NCI-H1417 treated with DMSO at 0.1 percent for 48 hours (cell line): ENCODE measurements at places on chromosomes 12 and 14.

DNA sequence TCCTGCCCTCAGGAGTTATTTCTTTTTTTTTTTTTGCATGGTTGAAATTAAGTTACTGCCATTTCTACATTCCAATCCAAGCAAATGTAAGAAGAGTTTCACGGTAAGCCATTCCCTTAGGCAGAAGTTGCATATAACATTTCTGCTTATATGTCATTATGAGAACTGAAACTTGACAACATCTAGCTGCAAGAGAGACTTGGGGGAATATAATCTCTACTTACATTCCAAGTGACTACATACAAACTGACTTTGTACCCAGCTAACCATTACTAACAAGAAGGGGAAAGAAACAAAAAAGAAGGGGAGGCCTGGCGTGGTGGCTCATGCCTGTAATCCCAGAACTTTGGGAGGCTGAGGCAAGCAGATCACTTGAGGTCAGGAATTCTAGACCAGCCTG is 7.3 kb upstream of the RESF1 start:
- DNase-seq, result no peak

- no peak for DNase-seq
These were observed 13.6 kb downstream of the RPS6KL1 start for GRCh38 chr14:74909501-74909900.

DNA sequence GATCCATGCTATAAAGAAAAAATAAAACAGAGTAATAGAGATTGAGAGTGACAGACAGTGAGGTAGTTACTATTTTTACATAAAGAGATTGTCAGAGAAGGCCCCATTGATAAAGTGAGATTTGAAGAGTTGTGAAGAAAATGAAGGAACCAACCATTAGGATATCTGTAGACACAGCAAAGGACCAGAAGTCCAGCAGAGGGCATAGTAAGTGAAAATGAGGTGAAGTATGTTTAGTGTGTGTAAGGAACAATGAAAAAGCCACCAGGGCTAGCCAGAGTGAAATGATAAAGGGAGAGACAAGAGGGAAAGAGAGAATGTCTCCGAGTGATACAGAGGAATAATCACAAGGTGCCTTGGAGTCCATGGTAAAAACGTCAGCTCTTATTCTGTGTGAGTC is 411.0 kb downstream of the NELL2 start:
- no peak for DNase-seq

GRCh38 chr12:76549131-76549530 is 10.4 kb downstream of the OSBPL8 start:
- no peak for DNase-seq

- no peak for DNase-seq
These were observed 55.6 kb upstream of the PTHLH start for GRCh38 chr12:28027947-28028724.

DNA sequence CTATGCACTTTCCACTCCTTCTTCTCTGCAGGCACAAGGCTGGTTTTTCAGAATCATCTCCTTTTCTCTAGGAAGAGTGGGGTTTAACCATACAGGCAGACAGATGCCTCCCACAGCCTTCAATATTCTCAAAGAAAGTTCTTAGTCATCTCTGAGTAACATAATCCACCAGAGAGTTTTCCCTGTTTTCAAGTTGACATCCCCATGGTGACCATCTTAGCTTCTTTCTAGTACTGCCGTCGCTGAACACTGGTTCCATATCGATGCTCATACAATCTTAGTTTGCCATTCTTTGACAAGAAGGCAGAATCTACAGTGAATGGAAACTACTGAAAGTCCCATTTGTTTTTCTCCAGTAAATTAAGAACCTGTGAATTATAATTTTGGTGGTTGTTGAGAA is 28.6 kb downstream of the TPH2 start:
- DNase-seq, result no peak

DNA sequence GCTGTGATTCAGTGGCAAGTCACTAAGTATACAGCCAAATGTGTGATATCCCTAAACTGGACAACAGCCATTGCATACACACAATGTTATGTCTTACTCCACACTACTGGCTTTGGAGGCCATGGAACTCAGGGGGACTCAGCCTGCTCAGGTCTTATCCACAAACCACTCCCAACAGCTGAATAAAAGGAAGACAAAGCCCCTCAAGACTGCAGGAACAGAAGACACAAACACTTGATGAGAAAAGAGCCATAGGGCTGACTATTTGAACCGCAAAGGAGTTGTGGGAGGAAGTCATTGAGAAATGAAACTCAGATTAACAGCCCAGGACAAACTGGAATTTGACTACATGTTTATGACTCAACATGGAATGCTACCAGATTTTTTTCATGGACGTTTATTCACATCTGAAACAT is 40.9 kb downstream of the PTGER2 start:
- no peak for DNase-seq

DNA sequence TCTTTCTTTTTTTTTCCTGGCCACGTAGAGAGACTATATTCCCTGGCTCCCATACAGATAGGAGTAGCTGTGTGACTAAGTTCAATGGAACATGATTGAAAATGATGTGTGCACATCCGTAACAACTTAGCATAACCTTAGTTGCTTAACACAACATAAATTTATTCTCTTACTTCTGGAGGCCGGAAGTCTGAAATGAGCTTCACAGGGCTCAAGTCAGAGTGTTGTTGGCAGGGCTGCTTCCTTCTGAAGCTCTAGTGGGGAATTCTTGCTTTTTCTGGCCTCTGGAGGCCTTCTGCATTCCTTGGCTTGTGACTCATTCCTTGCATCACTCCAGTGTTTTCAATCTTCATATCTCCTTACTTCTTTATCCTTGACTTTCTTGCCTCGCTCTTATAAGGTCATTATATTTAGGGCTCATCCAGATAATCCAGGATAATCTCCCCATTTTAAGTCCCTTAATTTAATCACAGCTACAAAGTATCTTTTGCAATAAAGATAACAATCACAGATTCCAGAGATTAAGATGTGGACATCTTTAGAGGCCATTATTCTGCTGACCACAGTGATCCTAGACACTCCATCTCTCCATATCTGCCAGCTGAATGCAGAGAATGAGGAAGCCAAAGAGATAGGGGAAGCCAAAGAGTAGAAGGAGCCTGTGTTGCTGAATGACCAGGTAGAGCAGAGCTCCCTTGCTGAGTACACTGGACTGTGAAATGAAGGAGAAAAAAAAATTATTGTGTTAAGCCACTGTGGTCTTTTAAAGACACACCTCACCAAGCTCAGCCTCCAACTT is 21.0 kb upstream of the SNX6 start:
- no peak for DNase-seq

GRCh38 chr12:84174115-84174514 is 738.5 kb downstream of the SLC6A15 start:
- no peak for DNase-seq

- DNase-seq, result no peak
These were observed 13.7 kb downstream of the MYBPC1 start for GRCh38 chr12:101608301-101609133.

DNA sequence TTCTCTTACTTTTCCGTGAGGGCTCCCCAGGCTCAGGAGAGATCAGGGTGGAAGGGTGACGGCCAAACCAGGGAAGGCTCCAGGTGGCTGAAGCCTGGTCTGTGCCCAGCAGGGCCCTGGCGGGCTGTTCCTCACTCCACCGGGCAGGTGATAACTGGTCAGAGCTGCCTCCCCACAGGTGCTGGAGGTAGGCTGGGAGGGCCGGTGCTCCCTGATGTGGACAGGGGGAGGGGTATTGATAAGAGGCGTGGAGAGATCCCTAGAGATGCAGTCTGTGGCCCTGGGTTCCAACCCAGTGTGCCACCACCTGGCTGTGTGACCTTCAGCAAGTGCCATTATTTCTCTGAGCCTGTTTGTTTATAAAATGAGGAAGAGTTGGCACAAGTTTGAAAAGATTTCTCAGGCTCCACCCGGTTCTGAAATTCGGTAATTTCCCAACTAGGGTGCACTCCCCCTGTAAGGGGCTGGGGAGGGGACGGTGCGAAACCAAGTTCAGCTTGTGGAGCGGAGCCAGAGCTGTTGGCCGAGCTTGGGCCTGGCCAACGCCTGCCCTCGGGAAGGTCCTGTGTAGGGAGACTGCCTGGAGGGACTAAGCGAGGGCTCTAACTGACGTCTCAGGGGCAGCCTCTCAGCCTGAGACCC is 1.0 kb upstream of the NR4A1 start:
- no peak for DNase-seq

DNA sequence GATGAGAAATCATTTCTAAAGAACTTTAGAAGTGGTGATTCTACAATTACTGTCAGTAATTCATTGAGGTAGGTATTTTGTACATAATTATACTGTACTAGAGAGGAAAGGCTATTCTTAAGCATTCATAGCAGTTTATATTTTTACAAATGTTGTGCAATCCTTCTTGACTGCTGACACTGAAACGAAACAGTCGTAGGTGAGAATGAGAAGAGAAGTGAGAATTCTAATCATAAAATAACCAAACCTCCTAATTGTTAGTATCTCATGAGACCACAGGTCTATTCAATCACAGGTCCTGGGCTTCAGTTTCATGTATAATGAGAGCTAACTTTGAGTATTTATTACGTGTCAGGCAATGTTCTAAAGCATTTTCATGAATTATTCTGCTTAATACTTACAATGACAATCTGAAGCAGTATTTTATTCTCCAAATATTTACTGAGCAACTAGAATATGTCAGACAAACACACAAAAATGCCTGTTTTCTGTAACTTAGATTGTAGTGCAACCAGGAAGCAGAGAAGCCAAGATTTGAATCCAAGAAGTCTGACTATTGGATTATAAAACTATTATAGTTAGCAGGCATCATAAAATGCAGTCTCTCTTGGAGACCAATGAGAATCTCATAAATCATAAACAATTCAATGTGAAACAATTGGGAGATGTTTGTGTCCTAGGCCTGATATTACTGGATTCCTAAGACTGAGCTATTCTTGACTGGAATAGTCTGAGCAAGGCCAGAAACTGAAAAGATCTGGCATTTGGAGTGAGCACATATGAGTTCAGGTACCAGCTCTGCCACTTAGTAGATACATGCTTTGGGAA is 24.3 kb downstream of the RERG start:
- no peak for DNase-seq

DNA sequence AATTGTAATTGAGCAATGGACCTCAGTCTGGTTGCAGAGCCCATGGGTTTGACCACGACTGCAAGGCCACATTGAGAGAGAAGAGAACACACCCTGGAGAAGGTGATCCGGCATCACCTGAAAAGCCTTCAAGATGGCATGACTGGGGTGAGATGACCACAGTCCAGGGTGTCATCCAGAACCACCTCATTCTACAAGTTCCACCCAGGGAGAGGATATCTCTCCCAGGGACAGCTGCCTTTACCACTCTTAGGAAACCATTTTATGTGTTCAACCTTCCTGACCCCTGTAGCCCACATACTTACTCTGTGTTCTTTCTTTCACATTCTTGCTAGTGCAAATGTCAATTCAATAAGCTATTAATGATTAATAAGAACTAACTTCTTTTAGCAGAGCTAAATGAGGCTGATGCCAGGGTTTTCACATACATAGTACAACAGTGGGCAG is 43.4 kb upstream of the CPM start:
- DNase-seq, result no peak

DNA sequence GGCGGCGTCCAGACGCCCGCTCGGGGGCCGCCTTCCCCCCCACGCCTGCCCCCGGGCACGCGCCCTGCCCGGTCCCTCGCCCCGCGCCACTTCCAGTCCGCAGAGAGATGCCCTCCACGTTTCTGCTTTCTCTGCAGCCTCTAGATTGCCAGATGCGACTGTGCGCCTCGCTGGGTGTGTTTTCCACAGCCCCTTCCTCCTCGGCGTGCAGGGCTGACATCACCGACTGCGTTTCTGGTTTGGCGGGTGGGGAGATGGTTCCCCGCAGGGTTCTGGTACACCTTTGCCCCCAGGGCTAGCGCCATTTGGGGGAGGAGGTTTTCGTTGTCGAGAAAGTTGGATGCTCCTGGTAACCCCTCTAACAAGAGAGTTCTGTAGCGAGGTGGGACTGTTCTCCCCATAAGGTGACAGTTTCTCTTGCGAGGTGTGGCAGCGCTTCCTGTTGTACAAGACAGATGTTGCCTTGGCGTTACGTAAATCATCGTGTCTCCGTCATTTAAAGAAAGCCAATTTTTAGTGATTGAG is 1.5 kb downstream of the CALM1 start:
- DNase-seq, result no peak

DNA sequence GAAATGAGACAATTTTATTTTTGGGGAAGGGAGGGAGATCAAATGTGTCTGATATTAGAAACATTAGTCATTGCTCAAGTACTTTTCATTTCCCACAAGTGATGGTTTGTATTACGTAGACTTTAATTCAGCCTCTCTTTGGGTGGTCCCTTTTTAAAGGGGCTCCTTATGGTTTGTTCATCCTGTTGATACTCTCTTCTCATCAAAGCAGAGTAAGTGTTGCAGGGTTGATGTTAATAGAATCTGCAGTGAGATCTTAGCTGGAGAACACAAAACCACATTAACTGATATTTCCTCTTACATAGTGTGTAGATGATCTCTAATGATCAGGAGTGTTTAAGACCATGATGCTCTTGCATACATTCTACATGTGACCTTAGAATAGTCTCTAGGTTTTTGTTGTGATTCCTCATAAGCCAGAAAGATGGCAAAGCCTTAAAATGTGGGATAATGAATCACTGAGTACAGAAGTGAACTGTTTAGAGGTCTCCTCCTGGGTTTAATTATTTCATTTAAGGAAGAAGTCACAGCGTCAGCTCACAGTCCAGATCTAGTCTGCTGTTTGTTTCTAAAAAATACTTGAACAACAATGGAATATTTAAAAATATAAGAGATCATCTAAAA is 87.4 kb upstream of the PTPRR start:
- no peak for DNase-seq

- DNase-seq, result no peak
These were observed 128.6 kb downstream of the MED13L start for GRCh38 chr12:116148844-116149243.

- DNase-seq, result no peak
These were observed 18.6 kb upstream of the CCDC198 start for GRCh38 chr14:57512220-57512619.

GRCh38 chr14:90700933-90701776 is 115.1 kb downstream of the TTC7B start:
- no peak for DNase-seq

GRCh38 chr12:75041472-75041871 is 168.2 kb downstream of the KCNC2 start:
- no peak for DNase-seq

DNA sequence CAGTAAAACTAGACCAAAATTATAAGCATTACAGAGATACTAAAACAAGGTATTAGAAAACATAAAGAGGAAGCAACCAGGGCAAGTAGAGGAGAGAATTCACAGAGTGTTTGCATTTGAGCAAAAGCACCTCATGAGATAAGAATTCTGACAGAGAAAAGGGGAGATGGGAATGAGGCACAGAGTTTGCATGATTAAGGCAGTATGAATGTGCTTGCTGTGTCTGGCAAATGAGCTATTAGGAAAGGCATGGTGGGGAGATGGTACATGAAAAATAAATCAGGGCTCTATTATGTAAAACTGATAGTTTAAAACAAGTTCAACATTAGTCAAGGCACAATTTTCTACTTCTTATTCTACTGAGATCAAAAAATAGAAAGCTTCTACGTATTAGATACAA is 23.1 kb downstream of the GARIN6 start:
- no peak for DNase-seq

- DNase-seq, result no peak
These were observed 154.4 kb downstream of the GPHN start for GRCh38 chr14:66662374-66662773.

- no peak for DNase-seq
These were observed 42.9 kb downstream of the IQSEC3 start for GRCh38 chr12:109446-109845.

GRCh38 chr12:29901585-29901984 is 117.8 kb upstream of the TMTC1 start:
- no peak for DNase-seq
